ENCODE measurements at places on chromosomes 6 and 20. TPM values are rescaled to one million over a fixed set of nuclear protein-coding genes. Genes with fewer than 3 reads are reported as not detected.

GRCh38 chr20:48594533-48594932, 233.3 kb downstream of the PREX1 start:
- H3K27ac ChIP-seq: no peak overlapping the region
- H3K4me1 ChIP-seq: no peaks in the 10 kb centered on the region
- H3K27me3 ChIP-seq: no peaks in the 10 kb centered on the region
- no peak for DNase-seq

DNA sequence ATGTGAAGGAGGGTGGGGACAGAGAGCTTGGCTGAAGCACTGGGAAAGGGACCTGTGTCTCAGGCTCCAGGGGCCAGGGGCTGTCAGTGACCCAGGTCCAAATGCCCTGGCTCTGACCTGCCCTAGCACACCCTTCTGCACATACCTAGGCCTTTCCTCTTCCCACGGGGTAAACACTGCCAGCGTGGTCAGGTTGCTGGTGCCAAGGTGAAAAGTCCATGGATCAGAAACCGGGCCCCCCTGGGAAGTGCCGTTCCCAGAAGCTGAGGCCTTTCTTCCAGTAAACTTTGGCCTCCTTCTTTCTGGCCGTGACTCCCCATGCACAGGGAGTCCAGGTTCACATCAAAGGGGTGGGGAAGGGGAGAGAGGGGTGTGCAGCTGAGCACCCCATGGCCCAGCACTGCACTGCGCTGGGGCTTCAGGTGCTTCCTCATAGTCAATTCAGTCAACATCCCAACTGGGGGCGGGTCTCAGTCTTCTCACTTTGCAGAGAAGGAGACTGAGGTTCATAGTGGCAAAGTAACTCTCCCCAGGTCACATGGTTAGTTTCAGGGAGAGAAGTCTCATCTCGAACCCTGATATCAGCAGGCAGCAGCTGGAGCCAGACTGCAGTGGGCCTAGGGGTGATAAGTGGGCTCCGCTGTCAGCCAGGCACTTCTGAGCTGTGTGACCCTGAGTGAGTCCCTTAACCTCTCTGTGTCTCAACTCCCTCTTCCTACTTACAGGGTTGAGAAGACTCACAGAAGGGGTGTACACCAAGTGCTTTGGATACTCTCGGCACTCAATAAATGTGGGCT, 17.0 kb downstream of the PCK1 start:
- no peaks in the 10 kb centered on the region for H3K4me1 ChIP-seq
- H3K36me3 ChIP-seq: no peaks in the 10 kb centered on the region
- H3K27ac ChIP-seq: no peak overlapping the region

The CCR6 gene
- not detected for total RNA-seq

The SLC9A8 gene
- total RNA-seq: 8.6 TPM
